HEK293T (cell line): ENCODE measurements at places on chromosomes 11 and 22.
A peak's percentile ranks its signal among the peaks of the same experiment; 100 is the strongest.

DNA sequence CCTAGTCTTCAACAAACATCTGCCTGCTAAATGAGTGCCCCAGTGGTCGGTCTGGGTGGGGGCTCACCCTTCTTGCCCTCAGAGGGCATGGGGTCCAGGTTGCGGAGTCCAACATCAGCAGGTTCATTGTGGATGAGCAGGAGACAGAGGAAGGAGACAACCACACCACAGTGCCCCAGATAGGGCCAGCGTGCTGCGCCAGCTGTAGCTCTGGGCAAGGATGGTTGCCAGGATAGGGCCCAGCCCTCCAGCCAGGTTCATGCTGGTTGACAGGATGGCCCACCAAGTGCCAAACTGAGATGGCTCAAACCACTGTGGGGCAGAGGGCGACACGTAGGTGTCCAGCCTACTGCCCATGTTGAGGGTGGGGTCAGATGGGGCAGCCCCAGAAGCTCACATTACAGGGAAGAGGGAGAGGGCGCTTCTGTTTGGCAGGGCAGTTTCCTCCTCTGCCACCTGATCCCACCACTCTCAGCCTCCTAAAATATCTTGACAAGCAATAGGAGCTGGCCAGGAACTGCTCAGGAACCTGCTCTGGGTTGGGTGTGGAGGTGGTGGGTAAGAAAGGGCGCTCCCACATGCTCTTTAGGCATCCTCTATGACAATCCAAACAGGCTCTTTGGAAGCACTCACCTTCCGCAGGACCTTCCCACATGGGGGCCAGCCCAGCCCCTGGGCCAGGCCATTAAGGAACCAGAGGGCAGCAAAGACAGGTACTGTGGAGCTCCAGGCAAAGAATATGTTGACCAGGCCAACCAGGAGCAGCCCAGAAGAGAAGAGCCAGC is 2.9 kb downstream of the SLC37A4 start:
- no peak for DNase-seq

- DNase-seq, result no peak
Measured at GRCh38 chr11:76515494-76515893, 70.7 kb downstream of the EMSY start.

- DNase-seq, result no peak
Measured at GRCh38 chr11:113553915-113554314, 78.7 kb upstream of the DRD2 start.

- DNase-seq, result no peak
Measured at GRCh38 chr22:45228401-45228754, 12.3 kb downstream of the KIAA0930 start.

- no peak for DNase-seq
Measured at GRCh38 chr11:31651208-31651607, 141.6 kb downstream of the ELP4 start.

DNA sequence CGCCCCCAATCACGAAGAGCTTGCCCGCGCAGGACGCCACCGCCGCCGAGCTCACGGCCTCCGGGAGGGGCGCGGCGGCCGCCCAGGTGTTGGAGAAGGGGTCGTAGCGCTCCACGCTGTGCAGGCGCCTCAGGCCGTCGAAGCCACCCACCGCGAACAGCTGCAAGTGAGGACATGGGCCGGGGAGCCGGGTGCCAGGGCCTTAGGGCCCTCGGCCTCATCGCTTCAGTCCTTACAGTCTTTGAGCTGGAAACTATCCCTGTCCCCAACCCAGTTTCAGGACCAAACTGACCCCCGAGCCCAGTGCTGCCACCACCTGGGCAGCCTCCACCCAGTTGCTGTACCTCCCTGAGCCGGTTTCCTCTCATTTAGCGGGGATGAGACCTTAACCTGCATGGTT is 7.6 kb downstream of the KLHL35 start:
- peak; percentile 45 for DNase-seq

- no peak for DNase-seq
Measured at GRCh38 chr11:15500643-15501042, 385.9 kb downstream of the INSC start.

- DNase-seq, result peak; percentile 29
Measured at GRCh38 chr11:121367001-121367843, 74.7 kb downstream of the SC5D start.

DNA sequence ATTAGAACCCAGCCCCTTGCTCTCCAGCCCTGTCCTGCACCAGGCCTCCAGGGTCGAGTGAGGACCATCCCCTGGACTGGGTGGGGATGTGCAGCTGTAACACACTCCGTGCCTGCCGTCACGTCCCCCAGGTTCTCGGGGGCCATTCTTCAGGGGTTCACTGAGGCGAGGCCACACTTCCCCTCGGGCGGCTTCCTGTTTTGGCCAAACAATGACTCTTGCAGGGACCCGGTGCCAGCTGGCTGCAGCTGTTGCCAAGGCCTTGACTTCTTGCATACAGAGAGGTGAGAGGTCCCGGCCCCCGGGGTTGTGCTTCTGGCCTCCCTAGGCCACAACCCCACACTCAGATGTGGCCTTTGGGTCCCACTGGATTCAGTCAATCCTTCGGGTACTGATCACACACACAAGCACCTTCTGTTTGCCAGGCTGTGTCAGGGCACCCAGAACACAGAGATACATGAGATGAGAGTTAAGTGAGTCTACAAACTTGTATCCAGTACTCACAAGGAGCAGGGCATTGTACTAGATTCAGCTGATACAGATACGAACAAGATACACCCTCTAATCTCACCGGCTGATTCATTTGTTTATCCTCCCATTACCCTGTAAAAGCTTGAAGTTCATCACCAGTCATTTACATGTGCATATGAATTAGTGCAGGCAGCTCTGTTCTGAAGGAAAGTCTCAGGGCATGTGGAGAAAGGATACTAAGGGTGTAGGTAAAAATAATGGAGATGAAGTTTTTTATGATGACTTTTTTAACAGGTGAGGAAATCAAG is 32.9 kb downstream of the LRRC32 start:
- no peak for DNase-seq

DNA sequence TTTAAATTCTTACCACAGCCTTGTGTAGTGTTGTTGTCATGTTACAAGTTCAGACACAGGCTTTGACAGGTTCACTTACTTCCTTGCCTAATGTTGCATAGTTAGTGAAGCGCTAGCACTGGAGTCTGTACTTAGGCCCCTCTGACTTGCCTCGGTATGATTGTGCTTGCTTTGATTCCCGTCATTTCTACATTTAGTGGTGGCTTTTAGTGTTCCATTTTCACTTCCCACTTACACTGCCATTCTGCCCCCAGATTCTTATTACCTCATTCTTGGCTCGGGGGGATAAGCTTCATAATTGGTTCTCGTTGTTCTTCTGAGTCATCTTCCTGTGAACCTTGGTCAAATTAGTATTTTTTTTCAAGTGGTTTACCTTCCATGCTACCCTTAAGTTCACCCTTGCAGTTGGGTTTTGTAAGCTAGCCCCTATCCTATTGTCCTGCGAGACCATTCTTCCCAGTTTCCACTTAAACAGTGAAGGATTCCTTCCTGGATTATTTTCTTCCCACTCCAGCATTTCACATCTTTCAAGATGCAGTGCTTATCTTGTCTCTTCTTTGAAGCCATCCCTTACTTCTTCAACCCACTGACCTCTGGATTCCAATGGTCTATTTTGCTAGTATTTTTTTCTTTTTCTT is 68.7 kb downstream of the DDX10 start:
- DNase-seq, result no peak

DNA sequence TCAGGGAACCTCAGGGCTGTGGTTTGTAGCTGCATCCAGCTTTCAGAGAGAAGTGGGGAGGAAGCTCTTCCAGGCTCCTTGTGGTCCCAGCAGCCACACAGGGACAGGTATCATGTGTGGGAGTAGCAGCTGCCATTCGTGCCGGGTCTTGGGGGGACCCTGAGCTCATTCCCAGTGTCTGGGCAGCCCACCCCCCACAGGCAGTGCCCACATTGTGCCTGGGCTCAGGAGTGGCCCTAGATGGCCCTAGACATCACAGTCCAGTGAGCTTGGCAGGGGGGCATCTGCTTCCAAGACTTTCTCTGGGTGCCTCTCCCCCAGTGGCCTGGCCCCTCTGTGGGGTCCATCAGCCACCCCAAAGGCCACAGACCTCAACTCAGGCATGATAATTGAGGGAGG is 619.7 kb downstream of the BRD1 start:
- DNase-seq, result no peak

DNA sequence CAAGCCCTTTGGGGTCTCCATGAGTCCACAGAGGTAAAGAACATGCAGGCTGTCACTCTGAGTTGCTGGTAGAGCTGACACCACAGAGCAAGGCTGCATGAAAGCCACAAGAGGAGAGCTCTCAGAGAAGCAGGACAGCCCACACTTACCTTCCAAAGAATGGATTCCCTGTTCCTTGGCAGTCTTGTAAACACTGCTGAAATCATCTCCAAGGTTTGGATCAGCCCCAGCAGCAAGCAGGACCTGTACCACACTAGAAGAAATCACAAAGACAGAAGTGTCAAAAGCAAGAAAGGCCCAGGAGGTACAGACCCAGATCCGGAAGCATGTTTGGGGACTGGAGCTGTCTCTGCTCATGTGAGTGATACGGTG is 54.2 kb downstream of the CLPB start:
- no peak for DNase-seq

DNA sequence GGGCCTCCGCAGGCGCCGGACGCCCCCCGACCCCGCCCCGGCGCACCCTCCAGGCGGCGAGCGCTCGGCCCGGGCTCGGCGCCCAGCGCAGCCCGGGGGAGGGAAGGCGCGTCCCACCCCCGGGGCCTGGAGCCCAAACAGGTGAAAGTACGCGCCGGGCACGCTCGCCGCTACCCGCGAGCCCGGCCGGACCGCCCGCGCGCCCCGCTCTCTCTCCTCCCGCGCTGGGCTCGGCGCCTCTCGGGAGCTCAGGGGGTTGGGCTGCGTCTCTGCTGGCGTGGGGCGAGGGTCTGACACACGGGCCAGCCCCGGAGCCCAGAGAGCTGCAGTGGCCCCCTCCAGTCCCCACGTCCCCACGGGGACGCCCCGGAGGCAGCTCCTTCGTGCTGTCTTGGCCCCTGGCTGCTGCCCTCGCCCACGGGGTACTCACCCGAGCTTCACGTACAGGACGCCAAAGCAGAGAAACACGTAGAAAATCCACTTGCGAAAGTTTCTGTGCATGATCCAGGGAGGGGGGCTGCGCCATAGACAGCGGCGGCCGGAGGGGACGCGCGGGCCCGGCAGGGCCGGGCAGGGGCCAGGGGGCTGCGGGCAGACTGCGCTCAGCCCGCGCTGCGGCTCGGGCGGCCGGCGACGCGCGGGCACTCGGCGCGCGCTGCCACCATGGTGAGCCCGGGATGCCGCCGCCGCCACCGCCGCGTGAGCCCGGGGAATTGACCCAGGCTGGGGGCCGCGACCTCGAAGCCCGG is 534 bp downstream of the WNT7B start:
- no peak for DNase-seq

DNA sequence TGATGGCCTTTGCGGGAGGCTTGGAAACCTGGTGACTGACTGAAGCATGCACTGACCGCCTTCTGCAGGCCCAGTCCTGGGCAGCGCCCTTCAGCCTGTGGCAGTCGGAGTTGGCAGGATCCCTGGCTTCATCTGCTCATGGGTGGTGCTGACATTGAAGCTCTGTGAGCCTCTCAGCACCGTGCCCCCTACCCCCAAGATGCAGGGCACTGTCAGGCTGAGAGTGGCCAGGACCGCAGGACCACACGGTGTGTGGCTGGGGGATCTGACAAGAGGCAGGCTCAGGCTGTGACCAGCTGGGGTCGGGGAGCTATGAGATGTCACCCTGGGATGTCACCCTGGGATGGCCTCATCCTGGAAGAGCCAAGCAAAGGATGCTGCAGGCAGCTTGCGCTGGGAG is 32.7 kb downstream of the TBC1D22A start:
- no peak for DNase-seq

GRCh38 chr22:17918840-17919239 is 105.5 kb downstream of the MICAL3 start:
- DNase-seq, result no peak

GRCh38 chr11:134229126-134229790 is 4.8 kb downstream of the VPS26B start:
- DNase-seq, result no peak

GRCh38 chr22:21622919-21623647 is 6.7 kb downstream of the YDJC start:
- no peak for DNase-seq

- DNase-seq, result no peak
Measured at GRCh38 chr11:73243093-73243485, 25.0 kb downstream of the P2RY2 start.

GRCh38 chr11:101127197-101127698 is 2.4 kb downstream of the PGR start:
- DNase-seq, result peak; percentile 26

GRCh38 chr11:120031156-120031555 is 106.8 kb downstream of the TRIM29 start:
- DNase-seq, result no peak

GRCh38 chr11:78076733-78077403 is 2.8 kb downstream of the NDUFC2 start:
- no peak for DNase-seq

- no peak for DNase-seq
Measured at GRCh38 chr11:15113381-15113780, 1.3 kb upstream of the INSC start.

- DNase-seq, result no peak
Measured at GRCh38 chr11:103453126-103453525, 343.9 kb downstream of the DYNC2H1 start.

GRCh38 chr11:66901964-66902390 is 45.1 kb downstream of the LRFN4 start:
- DNase-seq, result no peak

GRCh38 chr22:28899199-28899853 is 16.0 kb downstream of the ZNRF3 start:
- DNase-seq, result no peak

DNA sequence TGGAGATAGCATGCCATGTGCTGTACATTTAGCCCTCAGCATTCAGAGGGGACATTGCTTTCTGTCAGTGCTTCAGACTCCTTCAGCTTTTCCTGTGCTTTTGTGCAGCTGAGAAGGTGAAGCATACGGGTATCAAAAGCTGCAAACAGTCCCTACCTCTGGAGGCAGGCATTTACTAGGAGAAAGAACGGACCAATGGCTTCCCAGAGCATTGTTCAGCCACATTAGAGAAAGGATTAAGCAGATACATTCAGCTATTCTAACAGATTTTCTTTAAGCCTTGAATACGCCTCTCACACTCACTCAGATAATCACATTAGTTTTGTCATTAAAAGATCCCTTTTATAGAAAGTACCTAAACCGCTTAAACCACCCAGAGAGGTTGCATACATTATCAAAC is 80.7 kb upstream of the FAM181B start:
- DNase-seq, result no peak

- DNase-seq, result no peak
Measured at GRCh38 chr11:66612458-66612857, 4.0 kb upstream of the RBM14 start.
